Inflammatory macrophage treated with lipopolysaccharide for 4 hours (primary cell): ENCODE measurements at places on chromosomes 3 and 15.

GRCh38 chr15:78084449-78084750 is 6.9 kb upstream of the TBC1D2B start:
- DNase-seq: no peak

GRCh38 chr3:69343875-69344274 is 42.0 kb downstream of the FRMD4B start:
- DNase-seq: no peak

GRCh38 chr3:149792452-149793270 is at the start of gene ANKUB1:
Gene ANKUB1 (minus strand): TSS chr3:149792554. CDS start chr3:149792366, 188 bp downstream.
- no peak for DNase-seq

GRCh38 chr3:23294770-23295387 is 91.8 kb downstream of the UBE2E2 start:
- DNase-seq: no peak

GRCh38 chr3:17065315-17065714 is 180.6 kb downstream of the PLCL2 start:
- no peak for DNase-seq

DNA sequence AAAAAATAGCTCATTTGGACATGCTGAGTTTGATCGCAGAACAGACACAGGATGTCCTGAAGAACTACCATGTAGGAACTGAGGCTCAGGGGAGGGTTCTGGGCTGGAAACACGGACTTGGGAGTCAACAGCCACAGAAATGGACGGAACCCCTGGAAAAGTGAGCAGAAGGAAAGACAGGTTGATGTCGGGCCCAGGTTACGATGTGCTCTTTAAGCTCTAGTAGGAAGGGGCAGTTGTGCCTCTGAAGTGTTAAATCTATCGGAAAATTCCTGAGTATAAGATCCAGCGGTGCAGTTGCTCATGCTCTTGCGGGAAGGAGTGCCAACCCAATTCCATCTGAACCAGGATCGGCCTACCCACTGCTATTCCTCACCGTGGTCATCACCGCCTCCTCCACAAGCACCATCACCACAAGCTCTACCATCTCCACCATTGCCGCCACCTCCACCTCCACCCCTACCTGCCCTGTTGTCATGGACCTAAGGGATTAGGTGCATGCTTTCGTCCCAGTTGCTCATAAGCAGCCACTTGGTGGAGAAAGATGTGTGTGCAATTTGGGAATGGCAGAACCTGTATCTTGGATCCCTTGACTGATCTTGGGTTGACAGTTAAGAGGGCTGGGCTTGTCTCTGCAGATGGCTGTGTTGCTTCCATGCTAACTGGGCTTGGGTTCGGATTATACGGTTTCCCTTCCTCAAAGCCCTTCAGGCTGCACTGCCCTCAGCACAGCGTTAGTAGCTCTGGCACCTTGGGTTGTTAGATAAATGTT is 108.5 kb downstream of the ASB7 start:
- no peak for DNase-seq
